Progenitor cell of endocrine pancreas (in vitro differentiated cells): ENCODE measurements at places on chromosomes 1 and 21. TPM values are rescaled to one million over a fixed set of nuclear protein-coding genes. Genes with fewer than 3 reads are reported as not detected.

GRCh38 chr1:158095737-158096335 is 84.9 kb upstream of the CD1D start:
- no peak for DNase-seq
- H3K36me3 ChIP-seq = peaks cover 11% of the 10 kb centered on the region
- no peak overlapping the region for H3K27ac ChIP-seq
- H3K4me1 ChIP-seq = no peaks in the 10 kb centered on the region
- H3K27me3 ChIP-seq = no peaks in the 10 kb centered on the region

DNA sequence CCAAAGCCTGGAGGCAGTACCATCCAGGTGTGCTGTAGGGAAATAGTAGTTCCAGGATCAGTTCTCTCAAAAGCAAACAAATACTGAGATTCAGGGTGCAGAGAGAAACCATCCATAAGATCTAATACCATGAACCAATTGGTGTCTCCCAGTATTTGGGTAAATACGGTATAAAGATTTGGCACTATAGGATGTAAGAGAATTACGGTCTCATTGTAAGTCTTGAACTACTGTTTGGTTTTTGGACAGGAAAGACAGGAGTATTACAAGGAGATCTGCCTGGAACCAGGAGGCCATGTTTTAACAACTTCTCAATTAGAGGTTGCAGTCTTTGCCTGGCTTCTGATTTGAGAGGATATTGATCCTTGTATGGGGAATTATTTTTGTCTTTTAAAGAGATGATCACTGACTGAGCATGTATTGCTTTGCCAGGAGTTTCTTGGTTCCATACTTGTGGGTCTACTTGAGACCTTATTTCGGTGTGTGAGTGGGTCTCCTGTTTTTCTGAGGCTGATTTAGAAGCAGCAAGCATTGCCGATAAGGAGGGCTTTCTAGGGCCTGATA is 10.2 kb downstream of the AADACL4 start:
- H3K27ac ChIP-seq = peak overlapping the region; percentile 95
- peak overlapping the region; percentile 0 for H3K4me3 ChIP-seq
- no peak for DNase-seq
- peaks cover 11% of the 10 kb centered on the region for H3K36me3 ChIP-seq

The FCGR2B gene
- total RNA-seq = 0.36 and 0.55 TPM in 2 replicates

GRCh38 chr1:37042506-37042905 is 8.2 kb upstream of the GRIK3 start:
- H3K4me1 ChIP-seq = no peaks in the 10 kb centered on the region
- no peak overlapping the region for H3K27ac ChIP-seq
- H3K27me3 ChIP-seq = peaks cover 84% of the 10 kb centered on the region
- no peaks in the 10 kb centered on the region for H3K36me3 ChIP-seq
- no peak for DNase-seq

DNA sequence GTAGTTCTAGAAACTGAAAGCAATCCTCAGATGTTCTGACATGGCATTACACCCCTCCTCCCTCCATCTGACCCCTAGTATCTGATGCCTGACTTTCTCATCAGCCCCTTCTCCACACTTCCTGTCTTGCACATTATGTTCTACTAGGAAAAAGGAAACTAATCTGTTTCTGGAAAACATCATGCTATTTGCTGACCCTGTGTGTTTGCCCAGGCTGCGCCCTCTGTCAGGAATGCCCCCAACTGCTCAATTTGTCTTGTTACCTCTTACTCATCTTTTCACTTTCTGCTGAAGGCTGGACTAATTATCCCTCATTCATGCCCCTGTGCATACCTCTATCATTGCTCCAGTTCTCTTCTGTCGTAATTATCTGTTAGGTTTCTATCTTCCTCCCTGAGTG is 37.5 kb upstream of the DAB1 start:
- peaks cover 18% of the 10 kb centered on the region for H3K4me1 ChIP-seq
- H3K36me3 ChIP-seq = no peaks in the 10 kb centered on the region
- no peak overlapping the region for H3K4me3 ChIP-seq
- no peak overlapping the region for H3K27ac ChIP-seq

GRCh38 chr1:170471398-170472053 is 60.4 kb upstream of the GORAB start:
- H3K27ac ChIP-seq = no peak overlapping the region
- no peak for DNase-seq
- no peaks in the 10 kb centered on the region for H3K4me1 ChIP-seq
- H3K36me3 ChIP-seq = no peaks in the 10 kb centered on the region
- no peak overlapping the region for H3K4me3 ChIP-seq

- peaks cover 1% of the 10 kb centered on the region for H3K36me3 ChIP-seq
- peaks cover 8% of the 10 kb centered on the region for H3K27me3 ChIP-seq
- DNase-seq = no peak
- H3K4me1 ChIP-seq = peaks cover 2% of the 10 kb centered on the region
- no peak overlapping the region for H3K4me3 ChIP-seq
These were observed 13.4 kb upstream of the KIAA1614 start for GRCh38 chr1:180899262-180899661.

The KIAA1614 gene
- 2.1 and 2.5 TPM in 2 replicates for total RNA-seq

The NBPF6 gene
- total RNA-seq = not detected in 2 replicates

The GPA33 gene
- total RNA-seq = not detected in 2 replicates

DNA sequence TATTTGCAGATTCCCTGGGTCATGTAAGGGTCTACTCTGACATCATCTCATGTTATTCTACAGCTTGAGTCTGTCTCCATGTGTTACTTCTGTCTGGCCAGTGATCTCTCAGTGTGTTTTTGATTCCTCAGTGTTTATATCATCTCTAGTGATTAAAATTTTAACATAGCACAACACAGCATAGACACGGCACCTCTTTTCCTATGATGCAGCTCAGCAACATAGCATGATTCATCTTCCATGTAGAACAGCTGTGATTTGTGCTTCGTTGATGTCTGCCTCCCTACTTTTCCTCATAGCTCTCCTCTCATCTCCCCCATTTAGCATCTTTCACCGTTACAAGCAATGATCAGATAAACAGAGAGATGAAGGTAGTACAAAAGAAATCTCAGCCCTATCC is 163.9 kb upstream of the DPT start:
- peaks cover 8% of the 10 kb centered on the region for H3K27me3 ChIP-seq
- DNase-seq = no peak
- H3K4me1 ChIP-seq = peaks cover 3% of the 10 kb centered on the region

The DPT gene
- total RNA-seq = not detected in 2 replicates

DNA sequence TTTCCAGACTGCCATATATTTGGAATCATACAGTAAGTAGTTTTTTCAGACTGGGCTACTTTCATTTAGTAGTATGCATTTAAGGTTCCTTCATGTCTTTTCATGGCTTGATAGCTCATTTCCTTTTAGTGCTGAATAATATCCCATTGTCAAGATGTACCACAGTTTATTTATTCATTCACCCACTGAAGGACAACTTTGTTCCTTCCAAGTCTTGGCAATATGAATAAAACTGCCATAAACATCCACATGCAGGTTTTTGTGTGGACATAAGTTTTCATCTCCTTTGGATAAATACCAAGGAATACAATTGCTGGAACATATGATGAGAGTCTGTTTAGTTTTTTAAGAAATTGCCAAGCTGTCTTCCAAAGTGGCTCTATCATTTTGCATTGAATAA is 366.4 kb upstream of the NFIA start:
- no peak overlapping the region for H3K27ac ChIP-seq
- DNase-seq = no peak
- H3K36me3 ChIP-seq = no peaks in the 10 kb centered on the region
- H3K4me1 ChIP-seq = no peaks in the 10 kb centered on the region
- H3K27me3 ChIP-seq = no peaks in the 10 kb centered on the region
- H3K4me3 ChIP-seq = no peak overlapping the region

The FAM163A gene
- 1.1 and 1.5 TPM in 2 replicates for total RNA-seq

GRCh38 chr1:60848583-60849188 is 233.7 kb upstream of the NFIA start:
- H3K4me1 ChIP-seq = no peaks in the 10 kb centered on the region
- peaks cover 3% of the 10 kb centered on the region for H3K27me3 ChIP-seq
- H3K4me3 ChIP-seq = no peak overlapping the region
- H3K27ac ChIP-seq = no peak overlapping the region
- no peaks in the 10 kb centered on the region for H3K36me3 ChIP-seq

- peaks cover 20% of the 10 kb centered on the region for H3K36me3 ChIP-seq
- no peak overlapping the region for H3K4me3 ChIP-seq
- DNase-seq = no peak
- peaks cover 16% of the 10 kb centered on the region for H3K4me1 ChIP-seq
These were observed 79.9 kb upstream of the RBM34 start for GRCh38 chr1:235240960-235241359.
